ENCODE measurements at places on chromosomes 6 and 20.
A peak's percentile ranks its signal among the peaks of the same experiment; 100 is the strongest.

DNA sequence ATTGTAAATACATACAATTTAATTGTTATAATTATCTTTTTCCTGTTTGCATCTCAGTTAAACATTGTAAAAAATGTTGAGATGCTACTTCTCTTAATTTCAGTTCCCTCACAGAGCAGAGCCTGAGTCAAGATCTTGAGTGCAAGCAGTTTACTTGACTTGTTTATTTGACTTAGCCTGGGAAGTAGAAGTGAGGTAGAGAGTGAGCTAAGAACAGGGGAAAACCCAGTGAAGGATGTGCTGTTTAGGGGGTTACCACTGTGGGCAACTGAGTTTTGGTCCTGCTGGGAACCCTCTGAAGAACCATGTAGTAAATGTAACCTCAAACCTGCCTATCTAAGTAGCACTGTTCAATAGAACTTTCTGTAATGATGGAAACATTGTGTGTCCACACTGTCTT is 495.2 kb upstream of the FLRT3 start:
- no peak for DNase-seq

DNA sequence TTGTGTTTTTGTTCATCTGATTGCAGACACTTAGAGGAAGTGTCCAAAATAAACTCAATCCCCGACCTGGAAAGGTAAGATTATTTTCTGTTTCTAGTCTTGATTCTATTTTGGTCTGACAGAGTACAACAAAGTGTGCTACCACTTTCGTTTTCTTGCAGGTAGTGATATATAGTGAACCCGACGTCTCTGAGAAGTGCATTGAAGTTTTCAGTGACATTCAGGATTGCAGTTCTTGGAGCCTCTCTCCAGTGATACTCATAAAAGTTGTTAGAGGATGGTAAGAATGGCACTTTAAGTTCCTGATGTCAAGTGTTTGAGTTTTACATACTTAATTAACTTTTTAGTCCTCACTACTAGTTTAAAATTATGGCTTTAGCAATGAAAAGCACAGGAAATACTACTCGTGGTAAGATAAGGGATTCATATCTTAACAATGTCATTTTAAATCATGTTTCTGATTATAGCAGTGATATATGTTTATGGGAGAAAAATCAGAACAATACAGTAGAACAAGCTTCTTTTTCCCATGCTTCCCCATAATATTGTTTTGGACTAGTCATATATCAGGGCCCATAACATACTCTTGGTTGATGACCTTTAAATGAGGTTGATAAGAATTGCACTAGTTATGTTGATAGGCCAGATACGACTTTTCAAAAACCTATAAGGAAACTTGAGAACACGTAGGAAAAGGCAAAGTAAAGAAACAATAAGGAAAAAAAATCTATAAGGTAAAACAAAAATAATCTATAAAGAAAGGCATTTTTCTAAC is 104.0 kb downstream of the RTN4IP1 start:
- no peak for DNase-seq

GRCh38 chr6:32984622-32985389 is 16.4 kb downstream of the BRD2 start:
- peak; percentile 77 for DNase-seq

DNA sequence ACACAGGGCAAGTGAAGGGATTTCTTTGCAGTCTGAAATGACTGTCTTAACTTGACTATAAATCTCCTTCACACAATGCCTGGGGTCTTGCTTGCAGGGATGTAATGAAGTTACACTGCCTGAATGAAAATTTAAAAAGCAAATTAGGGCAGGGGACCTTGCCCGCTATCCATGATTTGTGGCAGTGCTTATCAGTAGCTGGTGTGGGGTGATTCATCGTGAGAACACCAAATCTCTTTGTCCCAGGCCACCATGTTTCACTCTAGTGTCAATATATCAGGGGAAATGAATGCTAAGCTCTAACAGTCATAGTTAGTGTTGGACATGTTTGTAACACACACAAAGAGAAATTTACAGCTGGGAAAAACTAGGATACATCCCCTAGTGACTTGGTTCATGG is 713.7 kb upstream of the EPHA7 start:
- no peak for DNase-seq

DNA sequence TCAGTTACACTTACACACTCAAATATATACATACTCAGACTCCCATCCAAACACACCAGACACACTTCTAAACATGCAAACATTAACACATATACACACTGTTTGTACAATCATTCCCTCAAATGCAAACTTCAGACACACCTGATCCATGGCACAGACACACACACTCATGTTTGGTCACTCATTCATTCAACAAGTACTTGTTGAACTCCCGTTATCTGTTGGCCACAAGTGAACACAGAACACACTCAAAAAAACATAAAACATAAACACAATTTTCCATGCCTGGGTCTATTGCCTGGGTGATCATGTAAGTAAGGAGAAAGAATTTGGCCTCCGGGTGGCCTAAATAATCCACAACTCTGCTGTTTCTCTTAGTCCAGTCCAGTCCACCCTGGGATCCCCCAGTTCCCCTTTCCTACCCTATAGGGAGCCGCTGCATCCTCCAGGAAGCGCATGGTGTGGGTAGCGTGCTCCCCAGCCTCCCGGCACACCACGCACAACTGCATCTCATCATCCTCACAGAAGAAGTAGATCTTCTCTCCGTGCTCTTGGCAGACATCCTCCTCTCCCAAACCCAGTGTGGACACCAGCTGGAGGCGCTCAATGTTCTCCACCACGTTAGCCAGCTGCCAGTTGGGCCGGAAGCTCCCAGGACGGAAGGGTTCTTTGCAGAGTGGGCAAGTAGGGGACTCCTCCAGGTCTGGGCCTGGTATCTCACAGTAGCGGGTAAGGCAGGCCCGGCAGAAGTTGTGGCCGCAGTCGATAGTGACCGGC is 815 bp downstream of the TRIM10 start:
- DNase-seq, result no peak

- no peak for DNase-seq
Measured at GRCh38 chr6:14664621-14665315, 547.2 kb downstream of the CD83 start.

GRCh38 chr6:10535193-10535592 is 14.0 kb downstream of the GCNT2 start:
- no peak for DNase-seq

DNA sequence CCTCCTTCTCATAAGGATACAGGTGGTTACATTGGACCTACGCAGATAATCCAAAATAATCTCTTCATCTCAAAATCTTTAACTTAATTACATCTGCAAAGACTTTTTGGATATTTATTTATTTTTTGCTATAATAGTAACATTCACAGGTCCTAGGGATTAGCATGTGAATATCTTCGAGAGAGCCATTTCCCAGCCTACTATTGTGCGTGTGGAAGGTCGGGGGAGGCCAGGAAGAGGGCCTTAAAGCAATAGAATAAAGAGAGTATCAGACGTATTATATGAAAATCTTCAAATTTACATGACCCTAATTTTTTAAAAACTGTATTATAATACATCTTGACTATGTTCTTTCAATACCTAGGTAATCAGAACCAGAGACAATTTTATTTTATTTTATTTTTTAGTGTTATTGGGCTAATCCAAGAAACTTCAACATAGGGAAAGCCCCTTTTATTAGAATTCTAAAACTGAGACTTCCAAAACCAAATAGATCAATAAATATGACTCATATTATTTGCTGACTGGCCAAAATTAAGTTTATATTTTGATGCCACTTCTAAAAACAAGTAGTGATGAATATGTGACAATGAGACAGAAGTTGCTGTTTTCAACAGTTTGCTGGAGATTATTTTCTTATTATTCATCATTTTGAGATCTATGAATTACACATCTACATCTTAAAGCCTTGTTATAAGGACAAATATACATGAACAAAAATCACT is 536.1 kb downstream of the NKAIN2 start:
- no peak for DNase-seq

GRCh38 chr20:4111440-4112411 is 96.4 kb upstream of the RNF24 start:
- DNase-seq, result no peak

- DNase-seq, result no peak
Measured at GRCh38 chr6:121216928-121217327, 117.4 kb downstream of the TBC1D32 start.

GRCh38 chr6:28974505-28974904 is 30.6 kb downstream of the ZNF311 start:
- DNase-seq, result no peak

- no peak for DNase-seq
Measured at GRCh38 chr6:167574431-167575151, 249.7 kb downstream of the TTLL2 start.

GRCh38 chr20:41178495-41178894 is 41.2 kb downstream of the PLCG1 start:
- DNase-seq, result no peak

- peak; percentile 7 for DNase-seq
Measured at GRCh38 chr6:157648561-157648960, 174.5 kb upstream of the SNX9 start.

- no peak for DNase-seq
Measured at GRCh38 chr6:87772597-87773530, 70.8 kb upstream of the AKIRIN2 start.

- DNase-seq, result no peak
Measured at GRCh38 chr6:168407842-168408241, 33.1 kb upstream of the SMOC2 start.

DNA sequence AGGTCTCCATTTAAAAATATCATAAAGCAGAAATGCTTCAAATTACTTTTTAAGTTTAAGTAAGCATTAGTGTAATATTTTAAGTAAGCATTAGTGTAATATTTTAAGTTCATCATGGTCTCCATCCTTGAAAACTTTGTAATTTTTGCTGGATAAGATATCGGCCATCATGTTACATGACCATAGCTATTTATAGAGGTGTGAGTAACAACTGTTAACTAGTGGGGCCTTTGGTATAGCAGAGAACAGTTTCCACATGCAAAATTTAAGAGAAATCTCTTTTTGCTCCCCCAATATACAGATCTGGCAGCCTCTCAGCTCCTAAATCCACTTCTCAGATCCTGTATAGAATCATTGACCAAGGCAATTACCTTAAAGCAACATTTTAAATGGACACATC is 468 bp downstream of the TRDN start:
- no peak for DNase-seq

GRCh38 chr6:82097676-82098075 is 149.9 kb downstream of the IBTK start:
- DNase-seq, result no peak

DNA sequence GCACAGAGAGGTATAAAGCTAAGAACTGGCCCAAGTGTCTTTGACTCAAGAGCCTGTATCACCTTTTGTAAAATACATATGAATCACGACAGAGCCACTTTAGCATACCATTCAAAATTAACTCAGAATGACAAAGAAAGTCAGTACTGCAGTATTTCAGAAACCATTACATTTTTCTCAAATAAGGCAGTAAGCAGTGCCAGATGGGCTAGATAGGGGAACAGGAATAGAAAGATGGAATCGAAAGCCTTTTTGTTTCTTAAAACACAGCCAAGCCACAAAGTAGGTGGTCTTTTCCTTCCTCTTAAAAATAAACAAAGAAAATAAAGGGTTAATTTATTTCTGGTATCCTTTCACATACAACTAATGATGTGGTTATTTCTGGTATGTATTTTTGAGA is 10.3 kb downstream of the CLDN20 start:
- no peak for DNase-seq
